Mucosa of gallbladder (tissue), 1 donor: ENCODE measurements at places on chromosomes 7 and 10. TPM values are rescaled to one million over a fixed set of nuclear protein-coding genes. Genes with fewer than 3 reads are reported as not detected.

Gene UTF1
- total RNA-seq, result not detected

GRCh38 chr7:42746214-42746613 is 165.7 kb downstream of the C7orf25 start:
- DNase-seq, result no peak

Gene MKRN1
- total RNA-seq, result 118 TPM

GRCh38 chr7:41630741-41631140 is 72.1 kb downstream of the INHBA start:
- DNase-seq, result no peak

DNA sequence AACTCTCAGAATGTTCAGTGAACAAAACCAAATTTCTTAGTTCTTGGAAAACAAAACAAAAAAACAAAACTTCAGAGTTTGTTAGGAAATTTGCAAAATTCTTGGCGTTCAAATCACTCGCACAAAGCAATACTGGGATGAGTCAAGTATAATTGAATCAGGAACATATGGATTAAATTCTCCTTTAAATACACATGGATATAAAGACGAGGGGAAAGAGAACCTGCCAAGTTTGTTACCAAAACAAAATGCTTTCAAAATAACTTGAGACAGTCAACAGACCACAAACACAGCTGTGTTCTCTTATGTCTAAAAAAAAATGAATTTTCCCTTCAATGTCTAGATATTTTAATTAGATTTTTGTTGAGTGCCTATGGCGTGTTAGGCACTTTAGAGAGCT is 93.5 kb upstream of the MPP7 start:
- no peak for DNase-seq

DNA sequence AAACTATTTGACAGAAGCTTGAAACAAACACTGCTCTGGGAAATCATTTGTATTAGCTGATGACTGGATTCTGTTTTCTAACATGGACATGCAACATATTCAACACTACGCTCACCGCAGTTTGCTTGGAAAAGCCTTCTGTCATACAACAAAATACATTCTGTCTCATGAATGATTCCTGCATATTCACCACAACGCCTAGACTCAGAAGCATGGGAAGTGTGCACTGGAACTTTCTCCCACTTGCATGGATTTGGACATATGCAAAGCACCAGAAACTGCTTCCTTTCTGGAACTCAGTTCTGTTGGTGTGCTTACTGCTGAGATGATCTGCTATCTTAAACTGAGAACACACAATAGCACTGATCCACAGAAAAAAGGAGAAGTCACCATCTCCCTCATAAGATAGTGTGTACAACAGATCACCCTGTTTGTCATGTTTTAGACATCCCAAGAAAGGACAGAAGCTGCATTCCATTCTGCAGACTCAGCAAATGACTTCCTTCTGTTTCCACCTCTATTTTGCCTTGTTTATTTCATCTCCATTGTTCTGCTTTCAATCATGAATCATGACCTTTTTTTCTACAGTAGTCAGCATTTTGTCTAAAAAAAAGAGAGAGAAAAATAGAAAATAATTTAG is 115.8 kb downstream of the HTR7 start:
- DNase-seq, result no peak

GRCh38 chr7:29120955-29121354 is 25.4 kb downstream of the CPVL start:
- no peak for DNase-seq

DNA sequence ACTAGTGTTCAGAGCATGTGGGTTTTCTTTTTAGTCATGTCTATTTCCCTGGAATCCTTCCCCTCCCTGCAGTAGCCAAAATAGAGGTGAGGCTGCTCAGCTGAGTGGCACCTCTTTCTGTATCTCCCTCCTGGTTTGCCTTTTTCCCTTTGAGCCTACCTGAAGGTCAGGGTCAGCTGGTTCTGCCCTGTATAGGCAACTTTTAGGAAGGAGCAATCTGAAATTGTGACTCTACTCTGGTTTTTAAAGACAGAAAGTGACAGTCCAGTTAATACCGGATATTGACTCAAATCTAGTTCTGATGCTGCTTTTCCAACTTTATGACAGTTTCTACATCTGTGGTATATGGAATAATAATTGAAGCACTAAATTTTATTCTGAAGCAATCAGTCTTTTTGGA is 26.0 kb downstream of the CCM2 start:
- no peak for DNase-seq

Gene PHYHIPL
- 0.20 TPM for total RNA-seq

Gene LIPN
- not detected for total RNA-seq

- DNase-seq, result no peak
Observed at GRCh38 chr7:88599528-88599927, 160.0 kb upstream of the ZNF804B start.

DNA sequence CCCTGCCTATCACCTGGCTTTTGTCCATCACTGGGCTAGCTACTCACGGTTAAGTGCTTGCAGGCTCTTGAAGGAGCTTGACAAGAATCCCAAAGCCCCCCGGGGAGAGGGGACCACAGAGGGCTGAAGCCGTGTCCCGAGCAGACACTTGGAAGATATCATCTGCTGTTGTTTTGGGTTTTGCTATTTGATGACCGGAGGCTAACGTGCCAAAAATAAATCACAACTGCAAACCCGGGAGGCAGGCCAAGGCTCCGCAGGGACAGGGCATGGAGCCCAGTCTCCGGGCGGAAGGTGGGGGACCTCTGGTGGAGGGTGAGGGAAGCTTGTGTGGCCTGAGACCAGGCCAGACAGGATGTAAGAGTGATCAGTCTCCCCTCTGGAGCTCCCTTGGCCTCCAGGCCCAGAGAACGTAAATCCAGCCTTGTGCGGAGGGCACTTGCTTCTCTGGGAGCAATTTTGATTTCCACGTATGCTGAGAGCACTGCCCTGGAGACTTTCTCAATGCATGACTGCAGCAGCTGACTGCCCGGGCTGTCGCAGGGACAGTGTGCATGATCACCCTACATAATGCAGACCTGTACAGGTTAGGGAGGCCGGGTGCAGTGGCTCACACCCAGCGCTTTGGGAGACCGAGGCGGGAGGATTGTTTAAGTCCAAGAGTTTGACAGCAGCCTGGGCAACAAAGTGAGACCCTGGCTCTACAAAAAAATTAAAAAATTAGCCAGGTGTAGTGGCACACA is at the start of gene PHKG1:
Gene PHKG1 (minus strand): TSS at position 164 of the 743 bp plus-strand sequence. CDS start 4,011 bp downstream, outside the sequence.
- peak; percentile 68 for DNase-seq

DNA sequence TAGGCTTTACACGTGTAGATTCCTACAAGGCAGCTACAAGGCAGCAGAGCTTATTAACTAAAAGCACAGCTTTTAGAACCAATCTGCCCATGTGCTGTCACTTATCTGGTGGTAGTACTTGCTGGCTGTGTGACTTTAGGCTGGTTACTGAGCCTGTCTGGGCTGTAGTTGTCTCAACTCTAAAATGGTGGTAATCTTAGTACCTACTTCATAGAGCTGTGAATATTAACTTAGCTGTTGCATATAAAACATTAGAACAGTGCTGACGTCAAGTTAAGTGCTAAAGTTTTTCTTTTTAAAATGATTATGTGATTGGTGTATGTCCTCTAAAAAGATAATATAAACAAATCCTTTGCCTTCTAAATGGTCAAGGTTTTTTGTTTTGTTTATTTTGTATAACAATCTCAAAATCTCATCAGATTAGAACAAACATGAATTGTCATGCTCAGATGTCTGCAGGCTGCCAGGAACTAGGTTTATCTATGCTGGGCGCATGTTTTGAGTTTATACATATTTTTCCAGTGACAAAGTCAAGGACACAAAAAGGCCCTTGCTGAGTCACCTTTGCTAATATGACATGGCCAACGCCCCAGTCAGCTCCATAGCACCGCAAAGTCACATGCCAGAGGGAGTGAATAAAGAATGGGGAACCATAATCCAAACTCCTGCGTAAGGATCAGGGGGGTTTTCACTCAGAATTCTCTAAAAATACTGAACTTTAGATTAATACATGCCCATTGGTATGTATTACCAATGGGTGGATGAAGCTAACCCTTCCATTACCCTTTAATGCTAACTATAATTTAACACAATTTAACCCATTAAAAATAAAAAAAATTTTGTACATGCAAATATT is 39.8 kb upstream of the ARL4A start:
- peak; percentile 67 for DNase-seq

GRCh38 chr10:123958241-123958640 is 66.6 kb upstream of the CPXM2 start:
- DNase-seq, result no peak

GRCh38 chr10:63766745-63767137 is 245.5 kb downstream of the REEP3 start:
- DNase-seq, result no peak

DNA sequence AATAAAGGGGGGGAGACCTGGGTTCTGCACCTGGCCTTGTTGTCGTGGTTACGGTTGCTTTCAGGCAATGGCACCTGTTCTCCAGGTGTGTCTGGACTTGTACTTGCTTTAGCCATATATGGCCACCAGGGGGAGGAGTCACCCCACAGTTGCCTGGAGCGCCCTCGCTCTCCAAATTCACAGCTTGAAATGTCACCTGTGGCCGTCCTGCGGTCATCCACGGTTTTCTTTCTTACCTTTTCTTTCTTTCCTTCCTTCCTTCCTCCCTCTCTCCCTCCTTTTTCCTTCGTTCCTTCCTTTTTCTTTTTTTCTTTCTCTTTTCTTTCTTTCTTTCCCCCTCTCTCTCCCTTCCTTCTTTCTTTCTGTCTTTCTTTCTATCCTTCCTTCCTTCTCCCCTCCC is 157.2 kb upstream of the ZNF92 start:
- peak; percentile 68 for DNase-seq

Gene FAM25A
- total RNA-seq, result not detected

Gene MNX1
- 15.4 TPM for total RNA-seq

DNA sequence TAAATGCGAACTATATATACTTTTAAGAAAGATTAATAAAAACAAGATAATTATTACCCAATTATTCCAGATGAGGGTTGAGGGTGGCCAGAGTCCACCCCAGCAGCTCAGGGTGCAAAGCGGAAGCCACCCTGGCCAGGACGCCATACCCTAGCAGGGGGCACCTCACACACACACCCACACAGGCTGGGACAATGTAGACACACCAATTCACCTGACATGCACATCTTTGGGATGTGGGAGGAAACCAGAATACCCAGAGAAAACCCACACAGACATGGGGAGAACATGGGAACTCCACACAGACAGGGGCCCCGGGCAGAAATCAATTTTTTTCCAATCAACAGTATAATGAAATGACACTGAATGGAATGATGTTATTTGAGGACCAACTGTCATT is 86.0 kb downstream of the RTKN2 start:
- no peak for DNase-seq

- no peak for DNase-seq
Observed at GRCh38 chr10:5890452-5890915, 441 bp downstream of the FBH1 start.

GRCh38 chr7:55073976-55074528 is 55.2 kb downstream of the EGFR start:
- peak; percentile 75 for DNase-seq

GRCh38 chr7:44671069-44671468 is 64.6 kb downstream of the OGDH start:
- DNase-seq, result no peak

GRCh38 chr10:21675157-21675796 is 141.2 kb downstream of the MLLT10 start:
- no peak for DNase-seq

GRCh38 chr10:124174071-124174566 is 80.7 kb upstream of the CHST15 start:
- no peak for DNase-seq

Gene OR2A42
- not detected for total RNA-seq

- no peak for DNase-seq
Observed at GRCh38 chr7:27251136-27251651, 8.6 kb downstream of the EVX1 start.
